Head of caudate nucleus (tissue), 42 donors: ENCODE measurements at places on chromosomes 16 and 17.

GRCh38 chr17:36072431-36073121, 8.5 kb downstream of the CCL18 start:
- no peak for DNase-seq

GRCh38 chr17:81064678-81065475, 29.9 kb downstream of the BAIAP2 start:
- peak; percentile 66 for DNase-seq

GRCh38 chr16:47182318-47182717, 38.6 kb upstream of the NETO2 start:
- no peak for DNase-seq

GRCh38 chr17:78263063-78263735, 31.8 kb downstream of the TMEM235 start:
- DNase-seq: peak; percentile 34

- DNase-seq: no peak
These were observed 118.5 kb upstream of the ZNF267 start for GRCh38 chr16:31754998-31755615.

- DNase-seq: no peak
These were observed 193.4 kb downstream of the FOXL1 start for GRCh38 chr16:86771506-86772460.

GRCh38 chr16:12484972-12485371, 318.7 kb downstream of the CPPED1 start:
- no peak for DNase-seq

- DNase-seq: no peak
These were observed 201.3 kb upstream of the IRX3 start for GRCh38 chr16:54487933-54488332.

DNA sequence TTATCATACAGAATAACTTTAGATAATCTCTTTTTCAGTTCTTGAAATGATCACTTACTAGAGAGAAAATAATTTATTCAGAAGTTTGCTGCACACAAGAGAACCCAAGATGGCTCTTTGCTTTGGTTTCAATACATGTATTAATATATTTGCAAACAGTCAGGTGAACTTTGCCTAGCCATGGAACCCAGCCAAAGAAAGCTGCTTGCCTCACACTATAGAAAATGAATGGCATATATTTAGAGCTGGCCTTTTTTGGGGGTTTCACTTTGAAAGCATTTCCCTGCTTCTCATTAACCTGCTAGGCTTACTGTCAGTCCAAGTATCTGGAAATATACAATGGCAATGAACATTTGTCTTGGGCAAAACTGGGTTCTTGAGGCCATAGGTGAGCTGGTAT, 75.3 kb downstream of the MRTFB start:
- no peak for DNase-seq

DNA sequence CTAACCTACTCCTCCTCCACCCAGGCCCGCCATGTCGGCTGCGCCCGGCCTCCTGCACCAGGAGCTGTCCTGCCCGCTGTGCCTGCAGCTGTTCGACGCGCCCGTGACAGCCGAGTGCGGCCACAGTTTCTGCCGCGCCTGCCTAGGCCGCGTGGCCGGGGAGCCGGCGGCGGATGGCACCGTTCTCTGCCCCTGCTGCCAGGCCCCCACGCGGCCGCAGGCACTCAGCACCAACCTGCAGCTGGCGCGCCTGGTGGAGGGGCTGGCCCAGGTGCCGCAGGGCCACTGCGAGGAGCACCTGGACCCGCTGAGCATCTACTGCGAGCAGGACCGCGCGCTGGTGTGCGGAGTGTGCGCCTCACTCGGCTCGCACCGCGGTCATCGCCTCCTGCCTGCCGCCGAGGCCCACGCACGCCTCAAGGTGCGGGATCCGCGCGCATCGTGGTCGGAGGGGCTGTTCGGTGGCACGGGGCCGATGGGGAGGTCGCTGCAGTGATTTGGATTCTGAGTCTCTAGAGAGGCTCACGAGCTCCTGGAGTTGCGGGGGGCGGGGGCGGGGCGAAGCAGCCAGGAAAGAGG, 878 bp downstream of the TRIM72 start:
- no peak for DNase-seq

DNA sequence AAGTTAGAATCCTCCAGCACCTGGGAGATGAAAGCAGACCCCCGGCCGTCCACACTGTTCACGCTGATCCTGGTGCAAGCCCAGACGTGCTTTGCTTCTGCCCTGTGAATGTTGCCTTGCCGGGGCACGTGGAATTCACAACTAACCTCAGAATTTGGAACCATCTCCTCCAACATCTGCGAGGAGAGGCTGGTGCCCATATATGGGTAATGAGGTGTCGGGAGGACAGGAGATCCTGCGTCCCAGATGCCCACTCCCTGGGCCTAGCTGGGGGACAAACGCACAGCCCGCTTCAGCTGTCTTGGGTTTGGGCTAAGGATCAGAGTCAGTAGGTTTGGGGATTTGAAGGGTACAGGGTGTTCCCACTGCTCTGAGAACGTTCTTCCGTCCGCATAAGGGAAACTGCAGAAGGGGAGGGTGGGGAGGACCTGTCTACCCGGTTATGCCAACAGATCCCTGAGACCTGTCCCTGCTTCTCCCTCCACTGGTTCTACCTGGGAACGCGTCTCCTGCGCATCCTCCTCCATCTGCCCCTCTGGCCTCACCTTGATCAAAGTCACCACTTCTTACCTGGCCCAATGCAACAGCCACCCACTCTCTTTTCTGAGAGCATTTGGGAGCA, 14.1 kb downstream of the PPL start:
- no peak for DNase-seq

GRCh38 chr17:2776589-2777241, 19.5 kb upstream of the RAP1GAP2 start:
- peak; percentile 72 for DNase-seq

DNA sequence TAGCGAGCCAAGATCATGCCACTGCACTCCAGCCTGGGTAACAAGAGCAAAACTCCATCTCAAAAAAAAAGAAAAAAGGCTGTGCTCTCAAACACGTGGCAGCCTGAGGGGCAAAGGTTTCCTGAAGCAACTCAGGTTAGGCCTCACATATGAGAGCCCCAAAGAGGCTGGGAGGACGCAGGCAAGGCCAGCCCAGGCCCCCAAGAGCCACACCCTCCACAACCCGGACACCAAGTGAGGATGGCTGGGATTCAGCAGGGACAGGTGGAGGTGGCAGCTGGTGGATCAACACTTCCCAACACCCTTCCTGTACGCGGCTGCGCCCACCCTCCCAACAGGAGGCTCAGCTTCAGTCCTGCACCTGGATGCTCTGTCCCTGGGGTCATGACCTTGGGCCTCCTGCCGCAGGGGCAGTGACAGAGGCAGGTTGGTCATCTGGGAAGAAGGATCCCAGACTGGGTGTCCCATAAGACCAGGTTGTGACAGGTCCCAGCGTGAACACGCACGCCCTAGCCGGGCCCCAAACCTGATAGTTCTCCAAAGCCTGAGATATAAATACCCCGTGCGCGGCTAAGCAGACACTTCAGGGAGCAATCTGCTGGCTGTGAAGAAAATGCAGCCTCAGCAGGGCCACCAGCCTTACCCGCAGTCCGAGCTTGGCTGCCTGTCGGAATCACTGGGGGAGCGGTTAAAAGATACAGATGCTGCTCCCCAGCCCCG, 78.1 kb downstream of the TIMM22 start:
- no peak for DNase-seq

- DNase-seq: no peak
These were observed 146.1 kb downstream of the SEC14L1 start for GRCh38 chr17:77286641-77287431.

- no peak for DNase-seq
These were observed 46.8 kb upstream of the TMEM97 start for GRCh38 chr17:28272166-28272565.

DNA sequence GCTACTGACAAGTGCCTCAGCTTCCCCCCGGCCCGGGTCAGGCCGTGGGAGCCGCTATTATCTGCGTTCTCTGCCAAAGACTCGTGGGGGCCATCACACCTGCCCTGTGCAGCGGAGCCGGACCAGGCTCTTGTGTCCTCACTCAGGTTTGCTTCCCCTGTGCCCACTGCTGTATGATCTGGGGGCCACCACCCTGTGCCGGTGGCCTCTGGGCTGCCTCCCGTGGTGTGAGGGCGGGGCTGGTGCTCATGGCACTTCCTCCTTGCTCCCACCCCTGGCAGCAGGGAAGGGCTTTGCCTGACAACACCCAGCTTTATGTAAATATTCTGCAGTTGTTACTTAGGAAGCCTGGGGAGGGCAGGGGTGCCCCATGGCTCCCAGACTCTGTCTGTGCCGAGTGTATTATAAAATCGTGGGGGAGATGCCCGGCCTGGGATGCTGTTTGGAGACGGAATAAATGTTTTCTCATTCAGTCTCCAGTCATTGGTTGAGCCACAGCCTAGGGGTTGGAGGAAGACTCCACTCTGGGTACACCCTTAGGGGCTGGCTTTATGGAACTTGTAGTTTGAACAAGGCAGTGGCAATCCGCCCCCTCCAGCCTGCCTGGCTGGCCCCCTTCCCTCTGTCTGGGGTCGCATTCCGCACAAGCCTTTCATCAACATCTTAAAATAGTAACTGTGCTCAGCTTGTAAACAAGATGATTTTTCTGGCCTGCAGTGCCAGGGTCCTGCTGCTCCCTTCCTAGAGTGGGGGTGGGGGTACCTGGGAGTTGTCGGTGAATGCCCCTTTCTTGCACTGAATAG, 4.1 kb downstream of the SYNGR2 start:
- no peak for DNase-seq

- DNase-seq: no peak
These were observed 20.0 kb upstream of the RASD1 start for GRCh38 chr17:17515934-17516930.

DNA sequence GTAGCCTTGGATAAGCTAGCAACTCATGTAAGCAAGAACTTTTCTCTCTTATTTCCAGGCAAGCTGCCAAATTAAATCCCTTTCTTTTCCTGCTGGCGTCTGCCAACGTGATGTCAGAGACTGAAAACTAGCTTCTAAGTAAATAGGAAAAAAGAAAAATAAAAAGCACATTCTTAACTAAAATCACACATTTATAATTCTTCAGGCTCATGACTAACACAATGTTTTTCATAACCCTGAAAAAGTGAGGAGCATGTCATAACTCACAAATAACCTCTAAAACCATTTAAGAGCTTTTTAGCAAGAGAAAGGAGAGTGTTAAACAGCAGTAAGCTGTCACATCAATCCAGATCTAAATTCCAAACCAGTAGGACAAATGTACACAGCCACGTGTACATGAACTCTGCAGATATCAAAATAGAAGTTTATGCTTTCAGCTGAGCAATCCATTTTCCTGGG, 110.0 kb downstream of the N4BP1 start:
- no peak for DNase-seq

DNA sequence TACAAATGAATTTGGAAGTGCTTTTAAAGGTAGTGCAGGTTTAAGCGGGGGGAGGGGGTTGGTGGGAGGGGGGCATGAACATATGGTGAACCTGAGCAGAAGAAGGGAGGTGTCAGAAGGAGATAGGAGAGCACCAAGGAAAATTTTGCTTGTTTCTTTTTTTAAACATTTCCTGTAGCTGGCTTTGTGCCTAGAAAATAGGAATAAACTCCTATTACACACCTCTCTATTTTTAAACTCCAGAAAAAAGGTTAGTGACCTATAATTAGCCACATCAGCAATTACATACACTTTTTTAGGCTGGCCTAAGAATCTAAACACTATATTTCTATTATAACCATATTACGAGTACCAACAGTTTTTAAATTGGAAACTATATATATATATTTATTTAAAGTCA, 159.1 kb downstream of the SKAP1 start:
- DNase-seq: no peak

- no peak for DNase-seq
These were observed 41.3 kb upstream of the ZCCHC14 start for GRCh38 chr16:87534030-87534653.

DNA sequence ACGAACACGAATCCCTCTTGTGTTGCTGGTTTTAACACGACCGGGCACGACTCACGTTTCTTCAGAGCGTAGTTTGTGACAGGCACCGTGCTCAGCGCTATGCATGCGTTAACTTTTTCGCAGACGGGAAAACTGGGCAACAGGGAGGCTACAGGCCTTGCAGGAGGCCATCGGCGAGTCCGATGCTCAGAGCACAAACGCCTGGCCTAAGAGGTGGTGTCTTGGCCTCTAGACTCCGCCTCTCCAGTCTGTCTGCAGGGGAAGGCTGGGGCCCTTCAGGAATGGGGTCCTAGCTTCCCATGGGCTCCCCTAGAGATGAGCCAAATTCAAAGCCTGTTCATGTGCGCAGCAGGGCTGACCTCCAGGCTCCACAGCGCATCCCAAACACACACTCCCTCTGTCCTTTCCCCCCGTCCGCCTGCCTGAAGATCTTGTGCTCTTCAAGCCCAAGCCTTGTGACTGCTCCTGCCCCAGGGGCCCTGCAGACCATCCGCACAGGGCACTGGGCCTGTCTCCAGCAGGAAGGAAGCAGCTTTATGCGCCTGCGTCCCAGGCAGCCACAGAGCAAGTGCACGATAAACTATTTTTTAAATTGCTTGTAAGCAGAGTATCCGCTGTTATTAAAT, 3.1 kb downstream of the CLCN7 start:
- DNase-seq: no peak

GRCh38 chr16:20879175-20880040, 20.8 kb downstream of the DCUN1D3 start:
- DNase-seq: no peak

DNA sequence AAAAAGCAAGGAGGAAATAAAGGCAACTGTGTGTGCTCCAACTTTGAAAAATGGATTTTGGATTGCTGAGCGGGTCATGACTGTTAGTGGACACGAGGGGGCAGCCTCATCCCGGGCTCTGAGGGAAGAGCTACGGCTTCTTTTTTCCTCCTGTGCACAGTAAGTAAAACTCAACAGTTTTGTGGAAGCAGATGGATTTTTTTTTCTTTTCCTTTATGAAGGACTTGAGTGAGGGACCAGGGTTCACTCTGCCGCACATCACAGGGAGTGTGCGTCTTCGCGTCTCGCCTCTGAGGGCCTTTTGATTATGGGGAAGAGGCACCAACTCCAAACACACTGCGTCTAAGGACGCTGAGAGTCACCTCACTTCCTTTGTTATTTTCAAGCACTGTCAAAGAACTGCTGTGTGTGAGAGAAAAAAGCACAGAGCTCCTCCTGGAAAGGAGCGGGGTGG, 80.3 kb upstream of the GOT2 start:
- DNase-seq: peak; percentile 60

DNA sequence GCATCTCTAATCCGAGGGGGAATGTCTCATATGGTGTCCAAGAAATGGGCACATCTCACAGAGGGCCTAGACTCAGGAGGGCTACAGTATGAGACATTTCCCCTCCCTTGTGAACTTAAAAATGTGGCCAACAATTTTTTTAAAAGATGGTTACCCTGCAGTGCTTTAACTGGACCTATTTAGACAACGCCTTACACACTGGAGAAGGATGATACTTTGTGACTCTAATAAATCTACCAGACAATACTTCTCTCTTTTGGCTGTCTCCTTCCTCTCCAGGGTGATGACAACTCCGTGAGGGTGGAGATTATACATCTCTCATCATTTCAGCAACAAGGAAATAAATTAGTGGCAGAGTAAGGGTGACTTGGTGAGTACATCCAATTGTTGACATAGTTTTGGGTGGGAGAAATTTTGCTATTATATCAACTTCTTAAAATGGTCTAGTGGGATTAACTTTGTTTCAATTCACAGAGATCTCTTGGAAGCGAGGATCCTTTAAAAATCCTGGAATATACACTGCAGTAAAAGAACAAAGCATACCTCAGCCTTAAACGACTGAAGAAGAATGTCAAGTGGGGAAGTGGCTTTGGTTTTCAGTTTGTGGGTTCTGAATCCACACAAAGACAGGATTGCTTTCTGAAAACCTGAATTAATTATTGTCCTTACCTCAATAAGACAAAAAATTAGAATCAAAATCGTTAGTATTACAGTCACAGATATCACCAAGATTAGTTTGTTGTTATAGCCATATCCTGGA, 89.8 kb downstream of the KPNA2 start:
- DNase-seq: no peak

GRCh38 chr16:85255777-85256176, 143.5 kb upstream of the CIBAR2 start:
- DNase-seq: no peak
